ENCODE measurements at places on chromosomes 16 and 17.

DNA sequence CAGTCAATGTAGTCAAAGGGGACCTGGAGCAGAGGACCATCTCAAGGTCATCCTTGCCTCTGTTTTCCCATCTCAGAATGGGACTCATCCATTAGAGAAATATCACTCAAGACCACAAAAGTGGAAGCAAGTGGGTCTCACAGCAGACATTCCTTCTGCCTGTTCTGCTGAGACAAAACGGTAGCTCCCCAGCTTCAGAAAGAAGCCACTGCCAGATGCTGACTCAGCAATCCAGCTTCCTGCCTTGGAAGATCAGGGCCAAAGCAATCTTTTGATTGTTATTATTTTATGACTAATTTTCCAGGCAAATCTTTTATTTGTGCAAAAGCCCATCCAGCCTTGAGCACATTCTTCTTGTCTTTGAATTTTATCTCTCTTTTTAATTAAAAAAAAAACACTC is 86.8 kb downstream of the CCT6B start:
- no peak for DNase-seq

GRCh38 chr17:66627985-66628384 is 206.9 kb upstream of the CACNG5 start:
- DNase-seq, result no peak

- no peak for DNase-seq
Observed at GRCh38 chr17:41650794-41651624, 26.6 kb upstream of the KRT17 start.

- DNase-seq, result no peak
Observed at GRCh38 chr16:85259115-85259831, 147.0 kb upstream of the CIBAR2 start.
